ENCODE measurements at places on chromosomes 7 and 10.

DNA sequence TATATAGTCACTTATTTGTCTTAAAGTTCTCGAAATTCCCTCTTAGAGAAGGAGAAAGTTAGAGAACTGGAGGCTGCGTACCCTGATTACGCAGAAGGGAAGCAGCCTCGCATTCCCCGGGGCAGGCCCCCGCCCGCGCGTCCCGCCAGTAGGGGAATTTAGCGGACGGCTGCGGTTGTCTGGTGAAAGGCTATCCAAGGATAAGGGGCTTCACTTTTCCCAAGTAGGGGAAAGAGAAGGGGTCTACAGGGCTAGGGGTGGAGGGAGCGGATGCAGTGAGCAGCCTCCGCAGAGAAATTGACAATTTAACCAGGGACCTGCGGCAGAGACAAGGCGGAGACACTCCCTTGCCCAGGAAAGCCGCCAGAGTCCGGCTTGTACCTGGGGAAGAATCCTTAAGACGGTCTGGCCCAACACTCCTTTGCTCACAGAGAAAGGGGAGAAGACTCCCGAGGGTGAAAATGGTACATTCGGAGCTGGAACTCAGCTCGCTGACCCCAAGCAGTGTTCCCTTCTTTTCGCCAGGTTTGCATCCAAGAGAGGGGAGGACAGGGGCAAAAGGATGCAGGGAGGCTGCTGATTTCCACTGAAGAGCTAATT is 994 bp upstream of the MAGI2 start:
- DNase-seq: peak; percentile 25

DNA sequence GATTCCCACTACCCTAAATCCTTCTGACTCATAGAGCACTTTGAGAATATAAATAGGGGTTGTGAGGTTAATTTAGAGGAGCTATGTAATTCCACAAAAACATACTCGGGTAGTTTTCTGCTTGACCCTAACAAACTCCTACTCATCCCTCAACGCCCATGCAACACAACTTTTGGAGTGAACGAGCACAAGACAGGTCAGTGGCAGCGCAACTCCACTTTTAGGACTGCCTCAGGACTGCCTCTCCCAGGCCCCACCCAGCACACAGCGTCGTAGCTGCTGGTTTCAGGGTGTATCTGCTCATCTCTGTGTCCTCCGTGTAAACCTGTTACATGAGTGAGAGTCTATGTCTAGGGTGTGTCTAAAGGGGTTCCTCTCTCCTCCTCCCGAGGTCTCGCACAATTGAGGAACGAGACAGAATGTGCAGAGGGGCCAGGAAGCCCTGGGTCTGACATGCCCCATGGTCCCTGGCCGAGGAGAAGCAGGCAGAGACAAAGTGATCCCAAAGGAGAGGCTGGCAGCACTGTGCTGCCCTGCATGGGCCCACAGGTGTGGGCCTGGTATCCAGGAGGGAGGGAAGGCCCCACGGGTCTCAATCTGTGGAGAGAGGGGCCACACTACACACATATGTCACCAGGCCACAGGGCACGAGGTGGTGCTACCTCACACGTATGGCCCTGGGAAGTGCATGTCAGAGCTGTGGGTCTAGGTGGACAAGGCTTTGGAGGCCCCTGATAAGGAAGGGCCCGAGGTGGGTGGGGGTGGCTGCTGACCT is 45.5 kb downstream of the CAMK2B start:
- DNase-seq: no peak

GRCh38 chr7:44749992-44750391 is 1.3 kb downstream of the ZMIZ2 start:
- DNase-seq: no peak

DNA sequence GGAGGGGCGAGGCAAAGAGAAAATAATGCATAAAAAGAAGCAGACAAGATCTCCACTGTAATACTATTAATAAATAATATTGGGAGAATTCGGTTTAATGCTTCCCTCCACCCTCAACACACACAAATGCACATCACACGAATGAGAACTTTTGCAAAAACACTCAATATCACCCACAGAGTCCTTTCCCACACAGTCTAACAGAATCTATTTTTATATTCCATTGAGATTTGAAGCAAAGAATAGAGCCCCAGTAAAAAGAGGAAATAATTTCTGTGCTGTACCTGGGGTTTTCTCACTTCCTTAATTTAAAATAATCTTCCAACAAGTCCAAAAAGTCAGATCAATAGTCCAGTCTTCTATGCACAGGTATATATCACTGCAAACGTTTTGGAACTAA is 17.0 kb downstream of the PIK3AP1 start:
- no peak for DNase-seq

- DNase-seq: no peak
Observed at GRCh38 chr10:28060031-28060607, 61.2 kb upstream of the ODAD2 start.

- no peak for DNase-seq
Observed at GRCh38 chr10:130994845-130995244, 316.7 kb downstream of the TCERG1L start.

GRCh38 chr10:33661580-33662336 is 327.3 kb upstream of the NRP1 start:
- peak; percentile 23 for DNase-seq

GRCh38 chr7:145850636-145851035 is 266.0 kb upstream of the CNTNAP2 start:
- DNase-seq: no peak

GRCh38 chr7:138753610-138754009 is 44.2 kb upstream of the TMEM213 start:
- DNase-seq: no peak

Measured in COLO829 (cell line).